ENCODE measurements at places on chromosomes 7 and 10. TPM values are rescaled to one million over a fixed set of nuclear protein-coding genes. Genes with fewer than 3 reads are reported as not detected.

- DNase-seq: no peak
Measured at GRCh38 chr10:118978316-118978997, 51.1 kb upstream of the NANOS1 start.

The CHAT gene
- total RNA-seq: not detected

DNA sequence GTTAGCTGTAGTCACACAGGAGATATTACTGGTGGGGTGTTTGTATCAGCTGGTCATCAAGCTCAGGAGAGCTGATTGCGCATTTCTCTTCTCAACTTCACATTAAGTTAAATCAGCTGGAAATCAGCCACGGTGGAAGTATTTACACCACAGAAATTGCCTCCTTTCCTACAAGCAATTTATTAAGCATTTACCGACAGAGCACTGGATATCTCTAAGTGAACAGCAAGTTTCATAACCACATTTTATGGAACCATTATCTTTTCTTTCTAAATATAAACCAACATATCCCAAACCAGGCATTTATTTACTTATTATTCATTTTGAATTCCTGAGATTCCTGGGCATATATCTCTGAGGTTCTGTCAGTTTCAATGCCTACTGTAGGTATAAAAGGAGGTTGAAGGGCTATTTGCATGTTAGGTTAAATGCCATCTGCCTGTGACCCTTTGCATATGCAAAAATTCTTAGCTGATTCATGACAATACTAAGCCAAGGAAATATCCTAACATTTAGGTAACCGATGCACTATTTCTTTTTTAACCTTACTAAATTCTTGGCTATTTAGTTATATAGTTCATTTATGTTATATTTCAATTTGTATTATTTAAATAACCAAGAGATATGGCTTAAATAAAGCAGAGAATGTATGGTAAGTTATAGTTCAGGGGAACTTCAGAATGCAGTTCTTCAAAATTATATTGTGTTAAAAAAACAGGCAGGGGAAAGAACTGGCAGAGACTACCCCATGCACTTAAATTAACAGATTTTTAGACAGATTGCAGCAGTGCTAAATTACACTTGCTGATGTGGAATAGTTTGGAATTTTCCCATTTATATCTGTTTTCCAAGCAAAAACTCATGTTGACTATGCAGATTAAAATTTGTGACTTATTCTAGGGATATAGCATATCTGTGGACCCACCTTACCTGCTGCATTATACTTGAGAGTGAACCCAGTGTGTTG is 56.8 kb downstream of the DYNC1I1 start:
- no peak for DNase-seq

- DNase-seq: no peak
Measured at GRCh38 chr10:20767028-20767427, 130.1 kb downstream of the NEBL start.

DNA sequence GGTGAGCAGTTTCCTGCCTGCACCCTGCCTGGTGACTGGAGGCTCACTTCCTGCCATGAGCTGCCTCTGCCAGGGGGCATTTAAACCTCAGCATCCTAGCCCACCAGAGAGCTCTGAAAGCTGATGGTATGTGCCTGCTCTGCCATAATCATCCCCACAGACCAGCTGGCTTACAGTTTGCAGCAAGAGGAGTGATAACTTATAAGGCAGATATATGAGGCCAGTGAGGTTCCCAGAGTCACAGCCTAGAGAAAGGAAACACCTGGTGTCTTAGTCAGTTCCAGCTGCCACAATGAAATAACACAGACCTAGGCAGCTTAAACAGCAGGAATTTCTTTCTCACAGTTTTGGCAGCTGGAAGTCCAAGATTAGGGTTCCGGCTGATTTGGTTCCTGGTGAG is 232.0 kb downstream of the PAXIP1 start:
- DNase-seq: no peak

DNA sequence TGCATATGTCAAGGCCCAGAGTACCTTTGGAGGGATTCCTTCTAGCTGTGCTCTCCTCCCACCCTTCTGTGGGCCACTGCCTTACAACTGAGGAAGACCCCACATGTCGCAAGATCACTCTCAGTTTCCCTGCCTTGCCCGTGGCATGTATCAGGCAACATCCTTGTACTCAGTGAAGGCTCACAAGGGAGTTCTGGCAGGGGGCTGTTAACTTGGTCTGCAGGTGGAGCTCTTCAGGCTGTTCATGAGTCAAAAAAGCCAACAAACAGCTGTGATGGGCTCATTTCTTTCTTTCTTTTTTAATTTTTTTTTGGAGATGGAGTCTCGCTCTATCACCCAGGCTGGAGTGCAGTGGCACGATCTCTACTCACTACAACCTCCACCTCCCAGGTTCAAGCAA is 513.0 kb upstream of the ANKRD30A start:
- no peak for DNase-seq

DNA sequence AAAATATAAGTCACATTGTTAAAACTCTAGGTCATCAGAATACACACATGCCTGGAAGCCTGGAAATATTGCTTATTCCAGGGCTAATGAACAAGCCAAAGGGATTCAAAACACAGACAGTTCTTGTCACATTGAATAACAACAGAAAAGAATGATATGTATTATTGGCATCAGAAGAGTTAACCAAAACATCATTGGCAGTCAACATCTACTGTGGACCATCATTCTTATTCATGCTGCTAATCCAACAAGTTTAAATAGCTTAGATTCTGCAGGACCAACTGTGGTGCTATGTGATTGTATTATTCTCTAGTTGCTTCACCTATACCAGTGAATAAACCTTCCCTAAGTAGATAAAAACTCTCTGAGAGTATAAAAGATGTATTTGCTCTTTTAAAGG is 198.3 kb downstream of the NEBL start:
- DNase-seq: no peak

The EPHA1 gene
- total RNA-seq: 1.5 TPM

The TUBB8 gene
- total RNA-seq: 0.60 TPM

DNA sequence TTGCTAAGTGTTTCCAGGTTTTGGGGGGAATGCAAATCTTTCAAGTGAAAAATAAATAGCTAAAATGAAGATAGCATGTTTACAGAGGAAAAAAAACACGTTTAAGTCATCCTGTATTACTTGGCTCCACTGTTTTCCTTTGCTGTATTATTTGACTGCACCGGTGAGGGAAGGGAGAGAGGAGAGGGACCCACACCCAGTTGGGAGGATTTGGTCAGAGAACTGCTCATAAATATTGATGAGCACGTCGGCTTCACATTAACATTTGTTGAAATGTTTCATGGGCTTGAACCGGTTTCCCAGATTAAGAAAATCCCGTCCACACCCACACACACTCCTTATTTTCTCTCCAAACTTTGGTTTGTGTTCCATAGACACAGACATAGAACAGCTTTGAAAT is 493.8 kb upstream of the MGMT start:
- DNase-seq: no peak

The CYP3A5 gene
- not detected for total RNA-seq

DNA sequence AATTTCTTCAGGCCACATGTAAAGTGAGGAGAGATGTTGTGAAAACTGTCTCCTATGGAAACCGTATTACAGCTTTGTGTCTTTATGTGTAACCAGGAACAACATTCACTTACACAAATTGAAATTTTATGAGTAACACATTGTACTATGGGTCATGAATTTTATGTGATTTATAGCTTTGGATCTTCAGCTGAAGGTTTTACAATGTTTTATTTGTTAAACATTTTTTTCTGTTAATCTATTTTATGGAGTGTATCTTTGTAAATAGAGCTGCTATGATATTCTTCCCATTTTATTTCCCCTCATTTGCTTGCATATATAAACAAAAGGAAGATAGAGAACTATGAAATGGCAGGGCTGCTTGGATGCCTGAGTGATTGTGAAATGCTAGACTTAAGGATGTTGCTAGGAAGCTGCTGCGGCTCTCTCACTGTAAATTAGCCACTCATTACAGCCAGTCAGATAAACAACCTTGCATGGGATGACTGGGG is 104.5 kb upstream of the PCLO start:
- DNase-seq: no peak

GRCh38 chr10:22673091-22673392 is 41.3 kb downstream of the PIP4K2A start:
- no peak for DNase-seq

The VIPR2 gene
- total RNA-seq: 1.4 TPM

DNA sequence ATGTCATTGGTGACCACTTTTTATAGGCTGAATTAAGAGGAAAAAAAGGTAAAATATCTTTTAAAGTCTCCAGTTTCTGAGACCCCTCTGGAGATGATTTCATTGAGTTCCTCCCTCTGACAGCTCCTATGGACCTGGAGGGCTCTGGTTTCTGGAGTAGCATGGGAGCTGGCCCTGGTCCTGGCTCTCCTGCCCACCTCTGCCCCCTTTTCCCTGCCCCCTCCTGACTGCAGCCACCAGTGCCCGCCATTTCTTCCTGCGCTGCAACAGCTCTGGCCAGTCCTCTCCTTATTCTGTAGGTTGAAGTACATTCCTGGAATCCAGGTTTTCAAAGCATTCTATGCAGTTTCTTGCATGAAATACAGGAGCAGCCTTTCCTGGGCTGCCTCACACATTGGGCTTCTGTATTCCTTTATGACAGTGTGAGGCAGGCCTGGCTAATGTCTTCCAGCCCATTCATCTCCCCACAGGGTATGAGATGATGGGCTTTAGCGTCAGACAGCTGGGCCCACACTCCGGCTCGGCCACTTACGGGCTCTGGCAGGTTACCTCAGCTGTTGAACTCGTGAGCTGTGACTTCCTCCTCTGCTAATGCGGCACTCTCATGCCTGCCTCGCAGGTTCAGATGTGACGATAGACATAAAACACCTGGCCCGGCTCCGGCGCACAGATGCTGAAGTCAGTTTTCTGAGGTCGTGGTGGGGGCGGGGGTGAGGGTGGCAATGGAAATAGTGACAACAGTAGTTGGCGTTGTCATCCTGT is 101.7 kb downstream of the MGMT start:
- no peak for DNase-seq

DNA sequence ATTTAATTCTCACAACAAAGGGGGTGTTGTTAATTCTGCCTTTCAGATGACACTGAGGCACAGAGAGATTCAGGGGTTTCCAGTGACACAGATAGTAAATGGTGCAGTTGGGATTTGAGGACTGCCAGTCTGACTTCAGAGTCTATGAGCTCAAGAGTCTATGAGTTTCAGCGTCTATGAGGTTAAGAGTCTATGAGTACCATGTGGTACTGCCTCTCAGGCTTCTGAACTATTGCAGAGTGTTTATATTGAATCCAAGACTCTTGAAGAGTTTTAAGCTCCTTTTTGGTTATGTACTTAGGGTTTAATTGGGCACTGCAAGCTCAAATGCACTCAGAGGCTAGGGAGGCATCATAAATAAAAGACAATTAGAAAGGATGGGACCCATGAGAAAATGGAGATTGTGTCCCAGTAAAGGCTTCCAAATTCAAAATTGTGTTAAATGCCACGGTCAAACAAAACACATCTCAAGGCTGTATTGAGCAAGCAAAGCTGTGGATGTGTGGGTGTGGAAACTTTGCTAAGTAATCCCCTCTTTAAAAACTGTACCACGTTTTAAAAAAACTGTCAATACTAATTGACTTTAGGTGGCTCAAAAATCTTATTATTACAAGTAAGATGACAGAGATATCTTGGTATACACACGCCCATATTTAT is 123.9 kb upstream of the FAM171A1 start:
- DNase-seq: no peak

DNA sequence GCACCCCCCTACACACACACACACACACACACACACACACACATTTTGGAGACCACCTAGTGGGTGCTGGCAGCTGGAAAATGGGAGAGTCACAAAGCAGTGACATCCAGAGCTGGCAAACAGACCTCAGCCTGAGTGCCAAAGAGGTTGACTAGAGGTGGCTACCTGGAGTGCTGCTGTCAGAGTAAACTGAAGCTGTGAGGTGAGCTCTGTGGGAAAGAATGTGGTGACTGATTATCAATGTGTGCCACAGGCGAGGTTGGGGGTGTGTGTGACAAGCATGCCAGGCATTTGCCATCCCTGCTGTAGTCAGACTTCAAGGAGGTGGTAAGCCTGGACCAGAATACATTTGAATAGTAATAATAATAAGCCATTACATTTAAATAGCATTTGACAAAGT is 120.6 kb downstream of the SLIT1 start:
- peak; percentile 44 for DNase-seq

DNA sequence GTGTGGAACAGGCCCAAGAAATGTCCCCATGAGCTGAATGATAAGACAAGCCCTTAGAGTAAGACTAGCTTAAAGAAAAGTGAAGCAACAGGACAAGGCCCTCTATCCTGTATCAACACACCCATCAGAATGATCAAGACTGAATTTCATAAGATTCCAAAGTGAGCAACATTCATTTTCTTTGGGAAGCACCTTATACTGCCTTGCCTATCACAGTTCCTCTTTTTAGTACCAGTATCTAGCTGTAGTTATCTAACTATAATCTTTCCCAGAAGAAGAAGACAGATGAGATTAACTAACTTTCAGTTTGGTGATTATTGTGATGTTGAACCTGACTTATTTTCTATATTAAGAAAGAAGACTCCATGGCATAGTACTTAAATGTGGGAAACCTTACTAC is 391.2 kb downstream of the PHTF2 start:
- DNase-seq: no peak

The IQUB gene
- total RNA-seq: 0.16 TPM

GRCh38 chr10:93715345-93715744 is 13.0 kb upstream of the FRA10AC1 start:
- no peak for DNase-seq

DNA sequence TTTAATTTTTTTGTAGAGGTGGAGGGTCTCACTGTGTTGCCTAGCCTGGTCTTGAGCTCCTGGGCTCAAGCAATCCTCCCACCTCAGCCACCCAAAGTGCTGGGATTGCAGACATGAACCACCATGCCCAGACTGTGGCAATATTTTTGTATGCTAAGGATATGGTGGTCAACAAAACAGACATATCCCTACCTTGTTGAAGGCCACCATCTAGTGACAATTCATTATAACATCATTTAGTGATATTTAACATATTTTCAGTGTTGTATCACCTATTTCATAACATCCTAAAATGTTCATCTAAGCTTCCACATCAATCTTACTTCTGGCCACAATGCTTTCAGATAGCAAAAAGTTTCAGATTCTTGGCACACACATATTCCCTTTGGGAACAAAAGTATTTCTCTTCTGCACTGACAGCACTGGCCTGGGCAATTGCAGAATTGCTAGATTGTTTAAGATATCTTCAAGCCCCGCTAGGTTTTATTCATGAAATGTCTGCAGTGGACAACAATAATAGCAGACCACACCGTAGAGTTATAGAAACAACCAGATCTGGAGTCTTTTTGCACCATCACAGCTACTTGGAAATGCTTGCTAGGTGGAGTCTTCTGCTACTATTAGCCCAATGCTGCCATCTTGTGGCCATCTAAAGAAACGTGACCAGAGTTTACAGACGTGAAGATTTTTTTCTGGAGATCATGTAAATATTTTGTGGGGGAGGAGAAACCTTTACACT is 58.4 kb downstream of the DNAJC12 start:
- no peak for DNase-seq

- peak; percentile 44 for DNase-seq
Measured at GRCh38 chr10:86250399-86250798, 116.2 kb downstream of the GRID1 start.

GRCh38 chr10:26737730-26738129 is 40.2 kb downstream of the PDSS1 start:
- no peak for DNase-seq

- DNase-seq: no peak
Measured at GRCh38 chr7:155000795-155001194, 2.1 kb downstream of the PAXIP1 start.

The WDFY4 gene
- 96.8 TPM for total RNA-seq

The PTPN20 gene
- 4.1 TPM for total RNA-seq

The RHOBTB1 gene
- total RNA-seq: 36.8 TPM
